ENCODE measurements at places on chromosomes 3 and 15. TPM values are rescaled to one million over a fixed set of nuclear protein-coding genes. Genes with fewer than 3 reads are reported as not detected.

DNA sequence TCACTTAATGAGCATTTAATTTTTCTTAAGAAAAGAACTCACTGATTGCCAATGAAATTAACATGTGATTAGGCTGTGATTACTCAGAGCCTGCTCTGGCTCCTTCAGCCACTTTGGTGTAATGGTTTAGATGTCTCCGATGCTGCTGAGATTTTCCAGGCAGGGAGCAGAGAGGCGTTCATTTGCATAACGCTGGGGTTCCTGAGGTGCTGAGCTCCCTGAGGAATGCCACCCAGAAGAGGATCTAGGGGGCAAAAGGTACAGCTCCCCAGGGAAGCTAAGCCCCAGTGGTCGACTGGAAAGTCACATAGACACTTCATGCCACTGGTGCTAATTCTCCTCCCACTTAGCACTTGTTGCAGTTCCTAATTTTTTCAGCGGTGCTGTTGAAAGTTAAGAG lies 119.5 kb downstream of the USP13 start:
- no peak for DNase-seq

DNA sequence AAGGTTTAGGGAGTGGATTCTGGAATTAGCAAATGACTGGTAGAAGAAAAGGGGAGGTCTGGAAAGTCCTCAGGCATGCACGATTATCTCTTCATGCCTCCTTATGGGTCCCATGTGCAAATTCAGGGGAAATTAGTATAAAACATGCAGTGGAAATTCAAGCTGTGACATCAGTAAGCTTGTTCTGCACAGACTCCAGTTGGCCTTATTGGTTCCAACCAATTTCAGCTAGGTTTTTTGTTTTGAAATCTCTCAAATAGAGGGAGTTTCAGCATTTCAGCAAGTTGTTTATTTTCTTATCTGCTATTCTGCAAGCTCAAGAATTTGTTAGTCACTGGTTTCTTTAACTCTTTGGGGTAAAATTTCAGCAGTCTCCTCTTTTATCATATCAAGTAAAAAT lies 774 bp upstream of the TMCO5A start:
- no peak for DNase-seq

- DNase-seq = no peak
Measured at GRCh38 chr15:44029940-44030568, 165.0 kb downstream of the FRMD5 start.

DNA sequence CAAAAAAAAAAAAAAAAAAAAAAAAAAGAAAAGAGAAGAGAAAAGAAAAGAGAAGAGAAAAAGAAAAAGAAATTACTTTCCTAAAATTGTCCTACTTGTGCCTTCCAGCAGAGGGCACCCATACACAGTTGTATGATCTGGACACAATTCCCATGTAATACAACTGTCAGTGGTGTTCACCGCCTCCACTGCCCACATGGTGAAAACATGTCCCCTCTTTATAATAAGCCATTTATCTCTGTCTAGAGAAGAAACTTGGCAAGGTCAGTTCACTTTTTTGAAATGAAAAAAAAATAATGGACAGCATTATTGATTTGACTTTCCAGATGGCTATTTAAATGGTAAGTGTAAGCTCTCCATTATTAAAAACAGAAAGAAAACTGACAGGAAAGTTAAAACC lies 459.4 kb downstream of the GBE1 start:
- DNase-seq = peak; percentile 54

DNA sequence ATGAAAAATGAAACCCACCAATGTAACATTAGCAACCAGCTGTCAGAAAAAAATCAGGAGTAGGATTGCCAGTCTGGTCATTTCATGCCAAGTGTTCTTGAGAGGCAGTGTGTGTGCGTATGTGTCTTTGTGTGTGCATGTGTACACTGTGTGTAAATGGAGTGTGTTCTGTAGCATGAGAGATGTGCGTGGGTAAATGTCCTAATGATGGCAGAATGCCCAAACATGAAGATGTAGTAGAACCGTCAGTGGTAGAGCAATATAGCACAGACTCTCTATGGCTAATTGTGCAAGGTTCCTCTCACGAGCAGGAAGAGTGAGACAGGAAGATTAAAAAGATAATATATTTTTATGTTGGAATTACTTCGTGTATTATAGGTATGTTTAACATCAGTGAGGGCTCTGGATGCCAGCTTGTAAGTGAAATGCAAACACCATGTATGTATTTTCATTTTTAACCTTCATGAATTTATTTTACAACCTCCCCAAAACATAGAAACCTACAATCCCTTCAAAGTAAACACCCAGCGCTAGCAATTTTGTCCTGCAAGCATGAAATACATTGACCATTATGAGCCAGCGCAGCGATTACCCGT lies 1038.7 kb downstream of the IGSF11 start:
- DNase-seq = no peak

- DNase-seq = peak; percentile 72
Measured at GRCh38 chr3:149717391-149718056, 34.8 kb downstream of the COMMD2 start.

DNA sequence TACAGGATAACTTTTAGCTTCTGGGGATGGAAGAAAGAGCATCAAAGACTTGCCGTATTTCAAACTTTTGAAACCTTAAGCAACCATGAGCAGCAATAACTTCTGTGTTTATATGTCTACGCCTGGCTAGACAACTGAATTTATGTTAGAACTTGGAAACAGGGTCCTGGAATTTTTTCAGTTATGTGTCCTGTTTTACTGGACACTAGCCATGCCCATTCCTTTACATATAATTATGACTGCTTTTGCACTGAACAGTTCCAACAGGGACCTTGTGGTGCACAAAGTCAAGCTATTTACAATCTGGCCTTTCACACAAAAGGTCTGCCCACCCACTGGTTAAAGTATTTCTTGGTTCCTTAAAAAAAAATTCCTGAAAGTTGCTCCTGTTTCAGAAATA lies 37.1 kb downstream of the TJP1 start:
- DNase-seq = no peak

- no peak for DNase-seq
Measured at GRCh38 chr15:60568914-60569391, 90.0 kb upstream of the ICE2 start.

Gene HACD3
- 45.4 TPM for total RNA-seq

Gene TUSC7
- total RNA-seq = not detected

Gene PLSCR4
- total RNA-seq = 242 TPM

Gene DUOX1
- total RNA-seq = 5.9 TPM

Gene KNG1
- not detected for total RNA-seq

Gene MEX3B
- 3.3 TPM for total RNA-seq

Measured in sciatic nerve (tissue), 2 donors.